ENCODE measurements at places on chromosomes 5 and 9.

GRCh38 chr9:133710661-133711427 is 27.3 kb downstream of the SARDH start:
- DNase-seq, result no peak

DNA sequence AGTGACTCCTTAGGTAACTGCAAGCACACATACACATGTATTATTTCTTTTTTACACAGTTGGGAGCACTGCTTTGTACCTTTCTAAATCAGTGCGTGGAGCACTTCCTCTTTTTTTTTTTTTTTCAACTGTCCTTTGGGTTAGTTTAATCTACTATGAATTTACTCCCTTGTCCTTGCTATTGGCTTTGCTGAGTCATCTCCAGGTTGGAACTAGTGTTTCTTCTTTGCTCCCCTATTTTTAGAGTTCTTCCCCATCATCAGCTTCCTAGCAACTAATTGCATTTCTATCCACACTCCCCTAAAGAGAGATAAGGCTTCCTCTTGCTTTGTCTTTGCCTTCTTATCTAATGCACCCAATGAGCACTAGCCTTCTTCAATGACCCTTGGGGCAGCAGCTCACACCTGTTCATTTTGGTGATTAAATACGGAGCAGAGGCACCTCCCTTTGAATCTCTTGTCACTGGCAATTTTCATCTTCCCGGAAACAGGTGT is 24.3 kb downstream of the S100Z start:
- DNase-seq, result no peak

- no peak for DNase-seq
Measured at GRCh38 chr5:16427587-16427986, 38.0 kb downstream of the ZNF622 start.

DNA sequence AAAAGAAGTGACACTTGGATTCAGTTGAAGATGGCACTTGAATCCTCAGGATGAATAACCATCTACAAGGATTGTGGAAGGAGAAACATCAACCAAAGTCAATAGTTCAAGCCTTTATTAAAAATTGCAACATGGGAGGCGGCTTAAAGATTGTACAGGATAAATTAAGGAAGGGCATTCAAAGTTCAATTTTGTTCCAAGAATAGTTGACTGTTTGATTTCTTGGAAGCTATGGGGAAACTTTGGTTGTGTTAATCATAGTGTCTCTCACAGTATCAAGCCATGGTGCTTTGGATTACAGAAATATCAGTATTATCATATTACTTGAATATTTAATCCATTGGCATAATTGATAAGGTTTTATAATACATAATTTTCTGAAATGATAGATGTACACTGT is 1844.3 kb downstream of the MAT2B start:
- no peak for DNase-seq

DNA sequence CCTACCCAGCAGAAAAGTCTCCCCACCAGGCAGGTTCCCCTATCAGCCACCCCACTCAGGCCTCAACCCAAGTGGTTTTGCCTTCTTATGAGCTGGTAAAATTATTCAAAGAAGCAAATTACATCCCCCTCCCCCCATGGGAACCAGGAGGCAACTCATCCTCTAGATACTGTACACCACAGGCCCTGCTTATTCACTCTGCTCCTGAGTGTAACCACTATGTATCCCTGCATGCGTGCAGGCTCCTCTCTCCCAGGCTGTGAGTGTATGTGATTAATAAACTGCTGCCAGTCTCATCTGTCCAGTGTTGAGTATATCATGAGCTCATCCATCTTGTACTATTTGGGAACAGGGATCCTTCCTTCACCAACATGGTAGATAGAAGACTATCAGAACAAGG is 8.6 kb downstream of the KCTD16 start:
- DNase-seq, result no peak

- no peak for DNase-seq
Measured at GRCh38 chr5:110612794-110613247, 113.7 kb downstream of the TMEM232 start.

DNA sequence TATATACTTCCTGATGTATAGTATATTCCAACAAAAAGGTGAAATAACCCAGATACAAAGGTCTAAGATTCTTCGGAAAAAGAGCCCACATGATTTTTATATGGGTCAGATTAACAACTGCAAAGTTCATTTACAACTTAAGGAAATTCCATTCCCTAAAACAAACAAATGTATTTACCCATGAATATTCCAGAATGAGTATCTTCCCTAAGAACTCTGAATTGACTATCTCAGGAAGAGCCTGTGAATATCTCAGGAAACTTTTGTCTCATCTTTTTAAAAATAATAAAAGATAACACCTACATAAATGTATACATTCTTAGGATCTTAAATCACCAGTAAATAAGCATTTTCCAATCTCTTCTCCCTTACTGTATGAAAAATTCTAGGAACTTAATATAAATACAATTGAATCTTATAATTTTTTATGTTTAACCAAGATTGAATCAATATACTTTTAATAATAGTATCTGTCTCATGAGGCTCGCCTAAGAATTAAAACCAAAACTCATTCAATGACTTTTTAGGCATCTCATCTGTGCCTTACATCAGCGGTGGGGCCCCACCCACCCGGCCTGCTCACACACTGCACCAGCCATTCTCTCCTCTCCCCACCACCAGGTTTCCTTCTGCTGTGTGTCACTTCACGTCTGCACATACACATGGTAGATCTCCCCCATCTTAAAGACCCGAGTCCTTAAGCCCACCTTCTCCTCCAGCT is 78.1 kb downstream of the RAPGEF1 start:
- peak; percentile 32 for DNase-seq

Data from stimulated activated CD4-positive, alpha-beta T cell treated with anti-CD3 and anti-CD28 coated beads, Interleukin-1b, Interleukin-23, amount 100 ng/mL, for 1 hour (primary cell).